ENCODE measurements at places on chromosomes 3 and 15.

GRCh38 chr3:30681649-30682211, 75.3 kb downstream of the TGFBR2 start:
- no peak for DNase-seq

GRCh38 chr3:155334914-155335723, 41.6 kb upstream of the STRIT1 start:
- DNase-seq: no peak

DNA sequence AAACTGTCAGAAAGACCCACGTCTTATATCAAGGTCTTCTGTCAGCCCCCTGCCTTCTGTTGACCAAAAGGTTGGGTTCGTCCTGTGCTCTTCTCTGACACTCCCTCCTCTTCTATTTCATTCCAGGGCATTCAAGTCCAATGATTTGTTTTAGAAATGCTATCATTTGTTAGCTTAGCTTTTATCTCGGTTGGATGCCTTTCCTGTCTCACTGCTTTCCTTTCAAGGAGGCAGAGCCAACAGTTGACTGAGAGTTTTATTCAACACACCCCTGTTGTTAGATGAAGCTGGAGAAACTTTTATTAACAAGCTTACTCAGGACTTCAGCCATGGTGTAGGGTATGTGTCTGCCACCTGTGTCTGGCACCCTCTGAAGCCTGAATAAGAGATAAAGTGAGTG, 112.0 kb upstream of the SLC7A14 start:
- no peak for DNase-seq

DNA sequence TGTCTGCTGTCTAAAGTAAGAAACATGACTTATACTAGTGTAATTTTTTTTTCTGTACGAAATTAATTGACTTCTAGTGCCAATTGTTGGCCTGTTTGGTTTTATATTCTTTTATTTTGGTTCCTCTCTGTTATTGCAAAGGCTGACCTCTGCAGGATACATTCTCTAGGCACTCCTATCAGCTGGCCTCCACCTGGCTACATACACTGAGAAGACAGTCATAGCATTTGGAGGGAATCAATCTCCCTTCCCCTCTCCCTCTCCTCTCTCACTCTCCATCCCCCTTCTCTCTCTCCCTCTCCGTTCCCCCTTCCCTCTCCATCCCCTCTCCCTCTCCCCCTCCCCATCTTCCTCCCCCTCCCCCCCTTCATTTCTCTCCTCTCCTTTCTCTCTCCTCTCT, 116.7 kb downstream of the MCTP2 start:
- DNase-seq: no peak

DNA sequence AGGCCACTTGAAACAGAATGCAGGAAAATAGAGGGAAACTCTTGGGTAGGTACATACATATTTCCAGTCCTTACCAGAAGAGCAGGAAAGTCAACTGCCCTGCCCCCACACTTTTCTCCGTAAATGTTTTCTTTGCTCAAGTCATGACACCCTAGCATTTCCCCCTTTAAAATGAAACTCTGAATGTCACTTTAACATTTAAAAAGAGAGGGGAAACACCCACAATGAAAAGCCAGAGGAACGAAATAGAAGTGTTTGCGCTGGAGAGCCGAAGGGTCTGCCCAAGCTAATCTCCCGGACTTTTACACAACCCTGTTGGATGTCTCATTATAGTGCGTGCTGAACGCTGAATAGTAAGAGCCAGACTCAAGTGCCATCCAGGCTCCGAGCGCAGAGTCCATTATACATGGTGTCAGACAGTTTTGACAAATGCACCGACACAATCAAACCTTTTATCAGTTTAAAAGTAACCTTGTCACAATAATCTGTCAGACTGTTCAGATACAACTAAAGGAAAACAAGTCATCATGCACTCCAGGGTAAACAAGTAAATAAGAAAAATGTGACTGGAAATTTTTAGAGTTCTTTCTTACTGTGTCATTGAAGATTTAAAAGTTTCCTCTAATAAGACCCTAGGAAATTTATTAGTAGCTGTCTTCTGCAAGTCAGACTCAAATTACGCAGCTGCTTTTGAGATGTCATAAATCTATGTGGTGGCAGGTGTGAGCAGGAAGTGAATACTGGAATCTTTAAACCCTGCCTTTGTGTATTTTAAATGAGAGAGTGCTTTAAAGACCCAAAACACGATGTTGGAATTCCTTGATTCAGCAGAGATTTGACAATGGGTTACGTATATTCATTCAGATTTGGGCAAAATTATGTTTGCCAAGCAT, 159.8 kb downstream of the RBMS3 start:
- DNase-seq: no peak

DNA sequence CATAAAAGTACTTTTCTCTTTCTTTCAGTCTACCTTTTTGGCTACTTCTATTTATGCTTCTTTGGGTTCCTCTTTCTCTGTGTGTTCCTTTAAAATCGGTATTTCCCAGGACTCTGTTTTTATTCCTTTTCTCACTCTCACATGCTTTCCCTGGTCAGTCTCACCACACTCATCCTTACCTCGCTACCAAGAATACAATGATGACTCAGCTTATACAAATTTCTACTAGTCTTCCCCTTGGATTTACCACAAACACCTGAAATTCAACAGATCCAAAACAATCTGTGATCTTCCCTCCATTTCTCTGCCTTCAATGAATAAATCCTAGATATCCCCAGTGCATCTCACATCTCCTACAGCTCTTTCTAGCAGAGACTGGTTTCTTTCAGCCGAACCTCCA, 52.9 kb downstream of the TUBGCP4 start:
- no peak for DNase-seq

DNA sequence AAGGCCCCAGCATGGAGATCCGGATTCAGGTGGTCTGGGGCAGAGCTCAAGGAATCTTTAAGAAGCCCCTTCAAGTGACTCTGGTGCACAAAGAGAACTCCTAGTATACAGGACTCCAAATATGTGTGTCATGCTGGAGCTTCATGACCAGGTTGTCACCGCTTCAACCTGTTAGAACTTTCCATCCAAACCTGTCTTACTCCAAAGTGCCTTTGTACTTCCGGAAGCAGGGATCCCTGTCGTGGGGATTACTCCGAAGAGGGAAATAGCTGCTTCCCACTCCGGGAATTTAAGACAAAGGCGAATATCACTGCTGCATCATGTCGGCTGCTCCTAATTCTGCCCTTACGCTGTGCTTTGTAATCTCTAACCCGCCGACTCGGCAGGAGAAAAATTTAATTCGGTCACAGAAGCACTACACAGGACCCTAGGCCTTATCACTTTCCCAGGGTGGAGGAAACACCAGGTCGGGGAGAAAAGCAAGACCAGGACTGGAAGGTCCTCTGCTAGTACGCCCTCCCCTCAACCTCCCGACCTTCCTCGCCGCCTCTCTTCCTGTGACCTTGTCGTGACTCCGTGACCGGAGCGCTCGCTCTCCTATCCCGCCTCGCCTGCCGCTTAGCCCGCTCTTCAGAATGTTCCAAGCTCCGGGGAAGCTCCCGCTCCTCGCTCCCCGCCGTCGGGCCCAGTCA, 730 bp downstream of the HIGD1A start:
- DNase-seq: peak; percentile 63

GRCh38 chr3:36546226-36546625, 165.9 kb downstream of the STAC start:
- DNase-seq: no peak

DNA sequence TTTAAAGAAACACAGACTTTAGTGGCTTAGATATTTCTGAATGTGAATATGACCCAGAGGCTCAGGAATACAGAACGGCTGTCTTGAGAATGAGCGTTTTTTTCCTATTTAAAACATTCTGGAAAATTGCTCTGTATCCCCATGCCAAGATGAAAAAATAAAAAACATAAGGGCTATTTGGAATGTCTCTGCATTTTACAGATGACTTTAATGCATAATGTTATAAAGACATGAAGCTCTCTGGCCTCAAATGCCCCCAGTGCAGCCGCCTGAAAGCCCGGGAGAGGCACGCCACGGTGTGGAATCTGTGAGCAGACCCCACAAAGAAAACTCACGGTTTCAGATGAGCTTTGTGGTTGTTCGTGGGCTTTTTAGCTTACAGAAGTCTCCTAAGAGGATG, 322.5 kb upstream of the ICE2 start:
- DNase-seq: no peak

DNA sequence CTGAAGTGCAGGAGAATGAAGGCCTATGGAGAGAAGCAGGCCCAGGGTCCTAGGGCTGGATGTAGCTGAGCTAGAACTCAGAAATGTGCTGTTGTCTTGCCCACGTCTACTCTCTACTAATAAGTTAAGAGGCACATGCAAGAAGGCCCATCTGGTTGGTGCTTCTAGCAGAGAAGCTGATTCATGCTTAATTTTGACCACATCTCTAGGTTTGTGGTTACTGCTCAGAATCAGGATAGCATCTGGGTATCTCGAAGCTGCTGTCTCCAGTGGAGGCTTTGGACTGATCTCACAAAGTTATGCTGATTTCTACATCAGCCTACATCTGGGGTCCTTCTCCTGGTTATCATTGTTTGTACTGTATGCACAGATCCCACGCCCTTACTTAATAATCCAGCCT, 87.3 kb downstream of the CACNA1D start:
- DNase-seq: no peak

DNA sequence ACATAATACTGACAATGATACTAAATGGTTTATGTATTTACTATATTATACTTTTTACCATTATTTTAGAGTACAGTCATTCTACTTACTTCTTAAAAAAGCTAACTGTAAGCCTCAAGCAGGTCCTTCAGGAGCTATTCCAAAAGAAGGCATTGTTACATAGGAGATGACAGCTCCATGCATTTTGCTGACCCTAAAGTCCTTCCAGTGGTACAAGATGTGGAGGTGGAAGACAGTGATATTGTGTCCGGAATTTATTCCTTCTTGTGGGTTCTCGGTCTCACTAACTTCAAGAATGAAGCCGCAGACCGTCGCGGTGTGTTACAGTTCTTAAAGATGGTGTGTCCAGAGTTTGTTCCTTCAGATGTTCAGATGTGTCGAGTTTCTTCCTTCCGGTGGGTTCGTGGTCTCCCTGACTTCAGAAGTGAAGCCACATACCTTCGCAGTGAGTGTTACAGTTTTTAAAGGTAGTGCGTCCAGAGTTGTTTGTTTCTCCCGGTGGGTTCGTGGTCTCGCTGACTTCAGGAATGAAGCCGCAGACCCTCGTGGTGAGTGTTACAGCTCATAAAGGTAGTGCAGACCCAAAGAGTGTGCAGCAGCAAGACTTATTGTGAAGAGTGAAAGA, 20.9 kb downstream of the AVEN start:
- no peak for DNase-seq

- DNase-seq: no peak
Measured at GRCh38 chr3:143277531-143277930, 158.0 kb downstream of the CHST2 start.

GRCh38 chr3:80550174-80550573, 782.4 kb upstream of the ROBO1 start:
- no peak for DNase-seq

DNA sequence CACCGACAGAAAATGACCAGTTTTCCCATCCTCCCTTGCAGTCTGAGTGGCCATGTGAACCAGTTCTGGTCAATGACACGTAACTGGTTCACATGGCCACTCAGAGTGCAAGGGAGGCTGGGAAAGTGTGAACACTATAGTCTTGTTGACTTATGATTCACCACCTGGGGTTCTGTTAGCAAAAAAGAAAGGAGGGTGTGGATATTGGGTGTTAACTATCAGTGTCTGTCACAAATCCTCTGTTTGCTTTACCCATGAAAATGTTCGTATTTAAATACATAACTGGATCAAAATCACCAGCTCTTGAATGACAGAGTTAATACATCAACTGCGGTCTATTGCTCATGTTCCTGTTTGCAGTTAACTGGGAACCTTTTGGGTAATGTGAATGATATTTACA, 92.3 kb downstream of the ADAMTSL3 start:
- no peak for DNase-seq

DNA sequence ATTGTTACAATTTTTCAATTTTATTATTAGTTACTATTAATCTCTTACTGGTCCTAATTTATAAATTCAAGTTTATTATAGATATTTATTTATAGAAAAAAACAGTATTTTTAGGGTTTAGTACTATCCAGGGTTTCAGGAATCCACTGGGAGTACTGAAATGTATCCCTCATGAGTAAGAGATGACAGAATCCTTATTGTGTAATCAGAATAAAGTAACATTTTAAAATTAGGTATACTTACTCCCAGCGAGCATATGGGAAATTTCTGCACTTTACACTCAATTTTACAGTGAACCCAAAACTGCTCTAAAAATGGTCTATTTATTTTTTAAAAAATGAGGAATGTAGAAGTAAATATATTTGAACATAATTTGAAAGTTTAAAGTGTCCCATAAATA, 202.7 kb downstream of the CGGBP1 start:
- DNase-seq: no peak

GRCh38 chr3:110666495-110666894, 405.1 kb upstream of the NECTIN3 start:
- no peak for DNase-seq

GRCh38 chr15:27865323-27865922, 233.7 kb downstream of the OCA2 start:
- no peak for DNase-seq

- DNase-seq: no peak
Measured at GRCh38 chr3:45075821-45076625, 49.9 kb downstream of the CLEC3B start.
